Stimulated activated CD4-positive, alpha-beta T cell treated with anti-CD3 and anti-CD28 coated beads, Interleukin-1b, Interleukin-23, amount 100 ng/mL, for 1 hour (primary cell): ENCODE measurements at places on chromosomes 2 and 18.

DNA sequence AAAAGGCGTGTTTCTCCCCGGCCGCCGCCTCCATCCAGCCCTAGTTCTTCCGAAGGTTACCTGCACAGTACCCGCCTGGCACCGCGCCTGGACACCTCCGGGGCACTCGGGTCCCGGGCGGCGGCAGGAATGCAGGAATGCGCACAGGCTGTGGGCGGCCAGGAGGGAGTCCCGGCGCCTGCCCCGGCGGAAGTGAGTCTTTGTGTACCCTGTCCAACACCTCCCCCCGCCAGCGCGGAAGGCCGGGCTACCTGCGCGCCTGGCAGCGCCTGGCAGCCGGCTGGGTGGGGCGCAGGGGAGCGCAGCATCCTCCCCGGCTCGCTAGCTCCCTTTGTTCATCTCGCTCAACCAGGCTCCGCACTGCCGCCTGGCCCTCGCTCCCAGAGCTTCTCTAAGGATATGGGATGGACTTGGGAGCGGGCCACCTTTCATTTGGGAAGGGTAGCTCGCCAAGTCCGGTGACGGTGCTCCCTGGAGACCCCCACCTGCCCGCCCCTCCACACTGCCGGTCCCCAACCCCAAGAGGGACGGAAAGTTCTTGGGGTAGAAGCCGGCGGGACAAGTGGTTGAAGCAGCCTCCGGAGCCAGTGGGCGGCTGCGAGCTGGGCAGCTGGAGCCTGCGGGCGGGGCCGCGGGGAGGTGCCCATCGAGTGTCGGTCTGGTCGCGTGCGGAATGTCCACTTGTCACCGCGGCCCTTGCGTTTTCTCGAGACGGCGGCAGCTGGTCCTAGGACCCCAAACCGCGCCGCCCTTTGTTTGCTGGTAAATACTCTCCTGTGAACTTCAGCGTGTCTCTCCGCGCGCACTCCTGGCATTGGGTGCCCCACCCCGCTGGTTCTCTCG lies 1.2 kb upstream of the ST6GAL2 start:
- no peak for DNase-seq

DNA sequence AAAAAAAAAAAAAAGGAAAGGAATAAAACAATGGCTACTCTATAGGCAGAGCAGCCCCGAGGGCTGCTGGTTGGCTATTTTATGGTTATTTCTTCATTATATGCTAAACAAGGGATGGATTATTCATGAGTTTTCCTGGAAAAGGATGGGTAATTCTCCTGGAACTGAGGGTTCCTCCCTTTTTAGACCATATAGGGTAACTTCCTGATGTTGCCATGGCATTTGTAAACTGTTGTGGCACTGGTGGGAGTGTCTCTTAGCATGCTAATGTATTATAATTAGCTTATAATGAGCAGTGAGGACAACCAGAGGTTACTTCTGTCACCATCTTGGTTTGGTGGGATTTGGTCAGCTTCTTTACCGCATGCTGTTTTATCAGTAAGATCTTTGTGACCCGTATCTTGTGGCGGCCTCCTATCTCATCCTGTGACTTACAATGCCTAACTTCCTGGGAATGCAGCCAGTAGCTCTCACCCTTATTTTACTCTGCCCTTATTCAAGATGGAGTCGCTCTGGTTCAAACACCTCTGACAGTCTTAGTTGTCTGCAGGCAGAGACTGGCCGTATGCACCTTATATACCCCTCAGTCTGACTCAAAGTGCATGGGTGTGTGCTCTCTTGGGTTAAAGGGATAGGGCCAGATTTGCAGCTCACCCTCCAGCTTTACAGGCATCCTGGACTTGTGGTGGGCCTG lies 57.7 kb downstream of the HAUS1 start:
- no peak for DNase-seq

GRCh38 chr2:160347269-160347863 lies 146.2 kb downstream of the RBMS1 start:
- DNase-seq = no peak

GRCh38 chr2:101617188-101617587 lies 80.3 kb upstream of the MAP4K4 start:
- DNase-seq = no peak

DNA sequence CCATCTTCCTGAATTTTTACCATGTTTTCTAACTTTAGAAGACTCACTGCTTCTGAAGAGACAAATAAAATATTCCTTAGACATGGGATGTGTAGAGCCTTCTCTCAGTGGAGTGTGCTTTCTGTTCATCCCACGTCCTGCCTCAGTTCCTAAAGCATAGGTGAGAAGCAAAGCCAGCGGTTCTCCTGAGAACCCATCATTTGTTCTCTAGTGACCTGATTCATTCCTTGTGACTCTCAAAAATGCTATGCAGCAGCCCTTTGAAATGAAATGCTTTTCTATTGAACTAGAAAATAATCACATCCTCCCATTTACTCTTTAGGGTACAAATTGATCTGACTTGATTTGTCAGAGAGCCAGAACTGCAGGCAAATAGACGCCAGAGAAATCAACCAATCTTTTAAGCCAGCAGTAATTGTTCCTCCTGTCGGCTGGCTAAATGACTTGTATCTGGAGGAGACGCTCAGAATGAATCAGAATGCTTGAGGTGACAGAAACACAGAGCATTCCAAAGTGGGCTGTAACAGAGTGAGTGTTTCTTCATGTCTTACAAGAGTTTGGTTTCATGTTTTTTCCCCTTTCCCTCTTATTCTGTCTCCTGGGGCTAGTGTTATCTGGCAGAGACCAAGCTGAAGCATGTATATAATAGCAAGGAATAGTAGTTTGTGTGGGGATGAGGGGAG lies 81.3 kb upstream of the TMEM178A start:
- DNase-seq = no peak

DNA sequence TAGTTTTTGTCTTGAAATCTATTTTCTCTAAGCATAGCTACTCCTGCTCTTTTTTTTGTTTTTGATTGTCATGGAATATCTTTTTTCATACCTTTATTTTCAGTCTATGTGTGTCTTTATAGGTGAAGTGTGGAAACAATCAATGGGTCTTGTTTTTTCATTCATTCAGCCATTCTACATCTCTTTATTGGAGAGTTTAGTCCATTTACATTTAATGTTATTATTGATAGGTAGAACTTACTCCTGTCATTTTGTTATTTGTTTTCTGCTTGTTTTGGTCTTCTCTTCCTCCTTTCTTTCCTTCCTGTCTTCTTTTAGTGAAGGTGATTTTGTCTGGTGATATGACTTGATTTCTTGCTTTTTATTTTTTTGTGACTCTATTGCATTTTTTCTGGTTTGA lies 17.8 kb downstream of the IL1RL2 start:
- DNase-seq = no peak

DNA sequence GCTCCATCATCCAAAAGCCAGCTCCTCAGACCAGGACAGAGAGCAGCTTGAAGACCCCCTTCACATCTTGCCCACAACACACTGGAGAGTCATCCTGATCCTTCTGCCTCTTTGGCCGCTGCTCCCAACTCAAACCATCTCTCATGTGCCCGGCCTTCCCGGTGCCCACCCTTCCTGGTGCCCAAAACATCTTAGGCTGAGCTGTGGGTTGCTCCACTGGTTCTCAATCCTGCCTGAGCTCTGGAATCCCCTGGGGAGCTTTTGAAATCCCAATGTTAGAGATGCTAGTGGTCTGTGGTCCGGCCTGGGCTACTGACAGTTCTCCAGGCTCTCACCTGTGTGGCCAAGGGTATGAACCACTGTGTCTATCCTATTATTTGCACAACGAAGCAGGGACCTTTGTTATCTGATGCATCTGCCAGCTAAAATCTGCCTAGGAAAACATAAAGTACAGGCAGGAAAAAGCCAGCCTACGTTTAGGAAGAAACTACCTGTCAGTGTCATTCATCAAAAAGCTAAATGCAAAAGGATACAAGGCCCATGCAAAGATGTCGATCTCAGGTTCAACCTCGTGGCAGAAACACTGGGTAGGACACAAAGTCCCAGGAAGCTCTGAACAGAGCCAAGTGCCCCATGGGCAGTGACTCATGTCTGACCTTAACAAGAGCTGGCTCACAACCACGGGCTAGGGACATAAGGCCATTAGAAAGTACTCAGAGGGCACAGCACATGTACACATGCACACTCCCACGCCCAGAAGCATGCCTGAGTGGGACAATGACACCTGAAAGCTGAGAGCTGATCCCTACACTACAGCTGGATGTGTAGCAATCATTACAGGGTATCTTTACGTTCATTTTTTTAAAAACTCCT lies 30.8 kb downstream of the TBC1D8 start:
- no peak for DNase-seq

DNA sequence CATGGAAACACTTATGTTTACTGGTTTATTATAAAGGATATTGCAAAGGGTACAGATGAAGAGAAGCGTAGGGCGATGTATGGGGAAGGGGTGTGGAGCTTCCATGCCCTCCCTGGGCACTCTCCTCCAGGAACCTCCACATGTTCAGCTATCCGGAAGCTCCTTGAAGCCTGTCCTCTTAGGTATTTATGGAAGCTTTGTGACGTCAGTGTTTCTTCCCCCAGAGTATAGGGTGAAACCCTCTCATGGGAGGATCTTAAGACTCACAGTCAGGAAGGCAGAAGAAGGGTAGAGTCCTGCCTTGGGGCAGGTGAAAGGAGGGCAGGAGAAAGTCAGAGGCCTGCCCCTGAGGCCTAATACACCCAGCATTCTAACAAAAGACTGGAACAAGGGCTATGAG lies 61.3 kb upstream of the CREB1 start:
- no peak for DNase-seq

DNA sequence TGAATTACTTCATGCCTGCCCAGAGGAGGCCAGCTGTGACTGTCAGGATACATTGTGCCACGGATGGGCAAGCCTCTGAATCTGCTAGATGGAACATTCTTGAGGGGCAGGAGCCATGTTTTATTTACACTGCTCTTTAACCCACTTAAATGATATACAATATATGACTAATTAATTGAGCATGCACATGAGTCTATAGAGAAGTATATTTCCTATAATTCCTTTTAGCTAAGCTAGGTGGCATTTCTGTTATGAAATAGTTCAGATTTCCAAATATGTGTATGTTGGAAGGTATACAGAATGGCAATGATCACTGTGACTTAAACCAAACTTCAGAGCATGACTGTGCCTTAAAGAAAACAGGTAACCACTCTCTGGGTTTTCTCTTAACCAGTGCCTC lies 131.7 kb downstream of the RAB3GAP1 start:
- DNase-seq = no peak

DNA sequence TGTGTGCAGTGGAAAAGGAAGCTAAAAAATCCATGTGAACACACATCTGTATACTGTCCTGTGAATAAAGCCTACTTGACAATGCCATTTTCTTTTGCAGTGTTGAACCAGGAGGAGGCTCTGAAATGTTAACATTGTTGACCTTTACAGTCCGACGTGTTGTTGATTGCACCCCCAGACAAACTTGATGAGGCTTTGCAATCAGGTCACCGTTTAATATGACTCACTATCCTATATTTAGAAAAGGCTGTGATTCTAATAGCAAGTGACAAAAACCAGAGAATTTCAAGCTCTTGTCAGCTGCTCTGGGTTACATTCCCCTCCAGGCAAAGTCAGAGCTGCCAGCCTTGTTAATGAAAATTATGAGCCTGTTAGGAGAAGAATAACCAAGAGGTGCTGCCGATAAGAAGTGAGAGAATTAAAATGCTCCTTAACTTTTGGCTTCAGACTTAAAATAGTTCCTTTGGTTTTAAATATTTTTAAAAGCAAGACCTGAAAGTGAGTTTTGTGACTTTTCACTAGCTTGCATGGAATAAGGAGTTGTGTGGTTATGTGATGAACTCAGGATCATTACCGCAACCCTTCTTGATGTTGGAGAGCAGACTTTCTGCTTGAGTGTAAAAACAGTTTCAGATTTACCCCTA lies 162.1 kb downstream of the QPCT start:
- DNase-seq = no peak

GRCh38 chr2:60818272-60818671 lies 62.2 kb downstream of the PAPOLG start:
- peak; percentile 17 for DNase-seq

- DNase-seq = no peak
These were observed 10.4 kb downstream of the UBE2E3 start for GRCh38 chr2:180990794-180991193.

DNA sequence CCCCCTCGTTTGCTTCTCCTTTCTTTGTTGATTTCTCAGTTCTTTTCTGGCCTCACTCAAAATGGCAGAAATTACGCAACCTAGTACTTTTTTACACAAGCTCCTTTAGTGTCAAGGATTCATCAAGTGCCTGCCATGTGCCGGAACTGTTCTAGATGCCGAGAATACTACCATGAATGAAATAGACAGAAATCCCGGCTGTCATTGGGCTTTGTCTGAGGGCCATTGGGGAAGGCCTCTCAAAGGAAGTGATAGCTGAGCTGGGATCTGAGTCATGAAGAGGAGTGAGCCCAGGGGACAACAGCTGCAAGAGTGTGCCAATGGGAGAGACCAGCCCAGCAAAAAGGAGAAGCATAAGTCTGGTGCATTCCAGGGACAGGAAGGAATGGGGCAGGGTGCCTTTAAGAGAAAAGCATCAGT lies 34.3 kb upstream of the PPP1CB start:
- DNase-seq = no peak

GRCh38 chr2:55133467-55134315 lies 83.4 kb upstream of the RTN4 start:
- peak; percentile 2 for DNase-seq

DNA sequence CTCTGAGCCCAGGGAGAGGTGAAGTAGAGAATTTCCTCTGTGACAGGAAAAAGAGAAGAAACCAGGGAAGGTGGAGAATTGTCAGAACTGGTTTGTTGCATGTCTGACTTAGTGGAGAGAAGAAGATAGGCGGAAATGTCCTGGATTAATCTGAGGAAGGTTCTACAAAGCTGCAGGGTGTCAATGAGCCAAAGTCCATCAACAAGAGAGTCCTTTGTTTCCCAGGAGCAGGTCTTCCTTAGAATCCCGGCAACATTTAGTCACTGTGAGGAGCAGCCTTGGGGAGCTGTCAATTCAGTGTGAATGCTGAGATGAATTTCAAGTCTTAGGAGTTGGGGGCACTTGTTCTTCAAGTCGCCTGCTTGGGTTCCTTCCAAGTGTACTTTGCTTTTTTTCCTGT lies 88.4 kb upstream of the CELF4 start:
- no peak for DNase-seq

- no peak for DNase-seq
These were observed 24.4 kb downstream of the CD28 start for GRCh38 chr2:203730883-203731282.

- no peak for DNase-seq
These were observed 126.3 kb downstream of the HDAC4 start for GRCh38 chr2:239274391-239275043.

- DNase-seq = no peak
These were observed 25.9 kb downstream of the MRO start for GRCh38 chr18:50793641-50794565.

DNA sequence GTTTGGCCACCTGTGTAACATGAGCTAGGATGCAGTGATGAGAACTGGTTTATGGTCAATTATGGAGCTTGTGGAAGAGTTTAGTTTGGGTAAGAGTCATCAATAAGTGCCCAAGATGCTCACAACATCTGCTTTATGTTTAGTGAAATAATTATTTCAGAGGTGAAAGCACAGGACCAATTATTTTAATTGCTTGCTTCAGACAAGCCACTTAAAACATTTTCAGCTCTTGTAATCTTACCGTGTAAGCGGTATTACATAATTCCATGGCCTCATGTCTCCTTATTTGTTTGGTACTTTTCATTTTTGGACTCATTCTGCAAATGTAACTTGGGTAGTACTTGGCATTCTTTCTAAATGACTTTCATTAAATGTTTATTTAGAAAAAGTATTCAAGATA lies 5.4 kb downstream of the B3GNT2 start:
- no peak for DNase-seq

- no peak for DNase-seq
These were observed 94.9 kb downstream of the ADD2 start for GRCh38 chr2:70673041-70673647.
